ENCODE measurements at places on chromosomes 16 and 17. TPM values are rescaled to one million over a fixed set of nuclear protein-coding genes. Genes with fewer than 3 reads are reported as not detected.

The OR1F1 gene
- not detected for polyA plus RNA-seq

The PIMREG gene
- 0.33 TPM for polyA plus RNA-seq

The MRPS23 gene
- 9.0 TPM for polyA plus RNA-seq

The HAP1 gene
- 0.03 TPM for polyA plus RNA-seq

The PRSS21 gene
- 5.8 TPM for polyA plus RNA-seq

The HSPB9 gene
- polyA plus RNA-seq = 0.09 TPM

The CACNA1H gene
- polyA plus RNA-seq = 0.10 TPM

The EFCAB5 gene
- polyA plus RNA-seq = 0.54 TPM

The OR3A3 gene
- not detected for polyA plus RNA-seq

The LCMT1 gene
- polyA plus RNA-seq = 20.2 TPM

The ANKRD11 gene
- 67.9 TPM for polyA plus RNA-seq

The LRRC75A gene
- polyA plus RNA-seq = 2.0 TPM

The KRTAP4-3 gene
- not detected for polyA plus RNA-seq

The TOP2A gene
- 0.36 TPM for polyA plus RNA-seq

The TRIM47 gene
- 2.3 TPM for polyA plus RNA-seq

The NSRP1 gene
- polyA plus RNA-seq = 17.8 TPM

The CSF3 gene
- 0.09 TPM for polyA plus RNA-seq

The STRADA gene
- 48.1 TPM for polyA plus RNA-seq

All from B cell (primary cell).